ENCODE measurements at places on chromosomes 1 and 21. TPM values are rescaled to one million over a fixed set of nuclear protein-coding genes. Genes with fewer than 3 reads are reported as not detected.

GRCh38 chr1:232029315-232029714 lies 402.7 kb downstream of the DISC1 start:
- peak; percentile 50 for ATAC-seq

- ATAC-seq = no peak
Measured at GRCh38 chr1:37797750-37798345, 4.2 kb downstream of the MANEAL start.

DNA sequence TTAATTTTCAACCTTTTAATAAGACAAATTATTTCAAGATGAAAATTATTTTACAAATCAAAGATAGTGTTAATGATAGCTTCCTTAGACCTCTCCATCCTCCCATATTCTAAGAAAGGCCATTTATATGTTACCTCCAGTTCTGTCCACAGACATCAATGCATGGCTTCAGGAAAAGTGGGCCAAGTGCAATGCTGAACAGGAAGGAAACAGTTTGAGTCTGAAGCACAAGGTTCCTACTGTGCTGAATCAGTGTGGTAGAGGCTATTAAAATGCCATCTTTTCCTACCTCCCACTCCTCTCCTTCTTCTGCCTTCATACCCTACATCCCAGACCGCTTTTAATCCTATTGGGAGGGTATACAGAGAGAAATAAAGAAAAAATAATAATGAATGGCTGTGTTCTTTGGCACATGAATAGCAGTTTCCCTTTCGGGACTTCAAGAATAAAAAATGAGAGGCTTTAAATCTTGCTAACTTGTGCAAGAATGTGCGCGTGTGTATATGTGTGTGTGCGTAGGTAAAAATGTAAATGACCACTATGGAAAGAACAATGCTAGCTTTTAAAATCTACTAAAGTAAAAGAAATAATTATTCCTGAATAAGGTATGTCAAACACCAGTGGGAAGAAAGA lies 62.6 kb upstream of the C1orf105 start:
- no peak for ATAC-seq

- no peak for ATAC-seq
Measured at GRCh38 chr1:158149175-158149574, 31.5 kb upstream of the CD1D start.

DNA sequence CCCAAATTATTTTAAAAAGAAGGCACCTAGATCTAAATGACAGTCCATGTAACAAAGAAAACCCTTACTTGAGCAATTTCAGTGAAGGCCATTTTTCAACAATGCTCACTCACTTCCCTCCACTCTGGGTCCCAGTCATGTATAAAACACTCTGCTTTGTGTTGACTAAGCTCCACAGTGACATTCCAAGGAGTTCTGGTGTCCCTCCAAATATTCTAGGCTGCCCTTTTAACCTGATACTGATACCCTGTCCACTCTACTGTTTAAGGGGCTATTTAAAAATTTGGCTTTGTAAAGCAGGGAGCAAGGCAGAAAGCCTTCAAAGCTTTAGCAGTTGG lies 73.6 kb downstream of the GNG12 start:
- no peak for ATAC-seq

DNA sequence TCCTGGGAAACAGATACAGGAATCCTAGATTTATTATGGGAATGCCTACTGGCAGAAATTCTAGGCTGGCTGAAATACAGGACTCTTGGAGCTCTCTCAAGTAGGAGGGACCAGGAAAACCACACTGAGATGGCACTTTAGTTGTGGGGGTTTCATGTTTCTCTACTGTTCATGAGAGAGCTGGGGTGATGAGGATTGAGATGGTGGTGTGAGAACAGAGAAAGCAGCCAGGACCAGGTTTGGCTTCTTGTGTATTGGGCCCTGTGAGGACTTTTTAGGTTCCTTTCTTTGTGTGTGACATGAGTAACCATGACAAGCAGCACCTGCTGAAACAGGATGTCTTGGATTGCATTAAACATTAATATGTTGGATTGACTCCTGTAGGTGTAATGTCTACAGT lies 4.9 kb downstream of the ARID1A start:
- ATAC-seq = no peak

GRCh38 chr1:48875552-48876329 lies 99.0 kb upstream of the BEND5 start:
- ATAC-seq = no peak

The LRRC7 gene
- total RNA-seq = 1.4 TPM

Measured in motor neuron (in vitro differentiated cells).